ENCODE measurements at places on chromosomes 12 and 14. TPM values are rescaled to one million over a fixed set of nuclear protein-coding genes. Genes with fewer than 3 reads are reported as not detected.

- no peak for DNase-seq
These were observed 42.2 kb downstream of the EGLN3 start for GRCh38 chr14:33908540-33909223.

The SMIM41 gene
- total RNA-seq: 0.59 TPM

The ASIC1 gene
- total RNA-seq: 25.1 TPM

DNA sequence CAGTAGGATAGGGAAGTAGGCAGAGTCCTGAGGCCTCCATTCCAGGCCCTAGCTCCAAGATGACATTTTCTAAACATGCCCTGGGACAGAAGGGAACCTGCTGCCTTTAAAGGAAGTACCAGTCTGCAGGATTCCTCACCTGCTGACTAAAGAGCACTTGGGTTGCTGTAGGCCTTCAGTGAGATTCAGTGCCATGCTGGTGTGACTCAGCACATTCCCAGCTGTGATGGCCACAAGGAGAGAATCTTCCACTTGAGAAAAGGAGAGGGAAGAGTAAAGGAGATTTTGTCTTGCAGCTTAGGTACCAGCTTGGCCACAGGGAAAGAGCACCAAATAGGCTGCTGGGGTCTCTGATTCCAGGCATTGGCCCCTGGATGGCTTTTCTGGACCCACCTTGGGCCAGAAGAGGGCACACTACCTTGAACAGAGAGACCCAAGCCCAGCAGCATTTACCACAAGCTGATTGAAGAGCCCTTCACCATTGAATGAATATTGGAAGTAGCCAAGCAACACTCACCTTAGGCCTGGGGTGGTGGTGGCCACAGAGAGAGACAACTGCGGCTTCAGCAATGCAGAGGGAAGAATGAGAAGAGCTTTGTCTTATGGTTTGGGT, 498.3 kb downstream of the KCNH5 start:
- no peak for DNase-seq

DNA sequence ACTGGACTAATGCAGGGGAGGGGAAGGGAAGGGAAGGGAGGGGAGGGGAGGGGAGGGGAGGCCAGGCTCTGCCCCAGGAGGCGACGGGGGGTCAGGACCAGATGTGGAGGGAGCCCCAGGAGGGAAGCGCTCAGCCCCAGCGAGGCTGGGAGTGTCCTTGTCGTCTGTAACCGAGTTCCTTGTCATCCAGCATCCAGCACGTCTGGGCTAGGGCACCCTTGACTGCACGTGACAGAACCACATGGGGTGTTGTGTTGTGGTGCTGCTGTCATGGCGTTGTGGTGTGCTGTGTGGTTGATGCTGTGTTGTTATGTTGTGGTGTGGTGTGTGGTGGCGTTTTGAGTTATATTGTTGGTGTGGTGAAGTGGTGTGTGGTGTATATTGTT, 28.4 kb upstream of the SFSWAP start:
- no peak for DNase-seq

Measured in spinal cord (tissue), 10 donors.